LHCN-M2 (cell line): ENCODE measurements at places on chromosomes 13 and 19.

DNA sequence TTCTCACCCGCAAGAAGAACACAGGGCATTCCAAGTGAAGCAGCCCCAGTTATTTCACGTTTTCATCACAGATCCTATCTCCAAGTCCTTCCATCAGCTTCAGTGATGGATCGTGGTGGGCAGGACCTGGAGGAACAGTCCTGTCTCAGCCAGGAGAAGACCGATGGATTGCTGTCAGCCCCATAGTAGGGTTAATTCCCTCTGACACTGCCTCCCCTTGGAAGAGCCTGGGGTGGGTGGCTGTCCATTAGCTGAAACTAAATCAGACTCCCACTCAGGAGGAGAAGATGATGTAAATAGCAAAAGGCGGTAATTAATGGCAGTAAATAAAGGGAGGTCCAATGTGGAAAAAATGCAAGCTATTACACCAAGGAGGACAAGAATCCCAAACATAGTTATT, 131.0 kb downstream of the TNFRSF19 start:
- no peak for DNase-seq

DNA sequence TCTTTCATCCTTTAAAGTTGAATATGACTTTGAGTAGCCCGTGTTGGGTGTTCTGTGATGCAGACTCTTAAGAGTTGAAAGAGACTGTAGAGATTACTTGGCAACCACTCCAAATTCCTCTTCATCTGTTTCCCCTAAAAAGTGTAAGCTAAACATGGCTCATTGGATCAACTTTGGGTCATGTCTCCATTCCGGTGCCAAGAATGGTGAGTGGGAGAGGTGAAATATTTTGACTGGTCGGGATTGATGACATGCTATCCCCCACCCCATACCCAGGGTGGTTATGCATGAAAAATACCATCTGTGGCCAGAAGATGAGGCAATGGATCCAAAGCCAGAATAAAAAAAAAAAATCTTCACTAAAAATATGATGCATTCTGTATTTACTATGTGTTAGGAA, 281.3 kb upstream of the SOX21 start:
- DNase-seq, result no peak

GRCh38 chr13:74930402-74931165, 551.4 kb downstream of the TBC1D4 start:
- DNase-seq, result peak; percentile 75

GRCh38 chr13:32254916-32255723, 60.0 kb downstream of the ZAR1L start:
- no peak for DNase-seq
